ENCODE measurements at places on chromosomes 5 and 9.

DNA sequence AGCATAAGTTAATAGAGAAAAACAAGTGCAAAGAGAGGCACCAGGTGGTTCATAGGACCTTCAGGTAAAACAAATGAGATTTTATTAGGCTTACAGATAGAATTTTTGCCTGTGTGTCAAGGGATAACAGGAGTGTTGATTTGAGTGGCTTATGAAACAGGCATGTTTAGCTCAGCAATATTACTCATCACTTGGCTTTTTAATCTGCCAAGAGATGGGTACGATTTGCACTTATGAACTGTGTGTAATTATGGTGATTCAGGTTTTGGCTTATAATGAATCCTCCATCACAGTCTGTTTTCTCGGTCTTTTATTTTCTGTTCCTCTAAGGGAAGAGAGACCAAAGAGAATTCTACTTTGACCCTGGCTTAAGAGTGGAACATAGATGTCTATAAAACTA lies 199.3 kb downstream of the DMRTA1 start:
- DNase-seq: no peak

GRCh38 chr5:126052120-126052519 lies 371.1 kb upstream of the GRAMD2B start:
- DNase-seq: no peak

GRCh38 chr5:35618781-35619180 lies 1.1 kb downstream of the SPEF2 start:
- DNase-seq: no peak

- no peak for DNase-seq
Measured at GRCh38 chr5:125257057-125257972, 510.9 kb upstream of the ZNF608 start.

DNA sequence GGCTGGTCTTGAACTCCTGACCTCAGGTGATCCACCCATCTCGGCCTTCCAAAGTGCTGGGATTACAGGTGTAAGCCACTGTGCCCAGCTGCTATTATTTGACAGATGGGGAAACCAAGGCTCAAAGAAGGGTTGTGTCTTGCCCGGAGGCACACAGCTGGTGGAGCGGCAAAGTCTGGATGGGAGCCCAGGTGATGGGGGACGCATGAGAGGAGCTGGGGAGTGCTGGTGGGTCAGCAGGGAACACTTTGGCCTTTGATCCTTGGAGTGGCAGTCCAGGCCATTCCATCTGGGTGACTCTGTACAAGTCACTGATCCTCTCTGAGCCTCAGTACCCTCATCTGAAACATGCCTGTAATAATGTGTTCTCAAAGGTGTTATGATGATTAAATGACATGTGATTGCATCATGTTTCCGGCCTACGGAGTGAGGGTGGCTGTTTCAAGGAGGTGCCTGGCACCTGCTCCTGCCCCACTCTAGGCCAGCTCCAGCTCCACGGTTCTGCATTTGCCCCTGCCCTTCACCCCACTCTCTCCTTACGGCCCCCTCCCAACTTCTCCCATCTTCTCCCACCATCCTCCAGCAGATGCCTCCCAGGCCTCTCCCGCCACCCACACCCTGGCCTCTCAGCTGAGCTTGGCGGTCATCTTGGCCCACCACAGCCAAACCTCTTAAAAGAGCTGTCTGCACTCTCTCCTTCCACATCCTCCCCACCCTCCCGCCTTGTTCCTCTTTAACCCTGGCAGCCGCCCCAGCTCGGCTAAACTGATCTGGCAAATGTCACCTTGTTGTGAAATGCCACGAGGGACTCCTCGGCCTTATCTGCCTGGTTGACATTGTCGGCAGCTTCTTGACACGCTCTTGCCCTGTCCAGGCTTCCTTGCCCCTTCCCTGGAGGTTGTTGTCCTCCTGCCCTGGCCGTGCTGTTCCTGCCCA lies 5.5 kb upstream of the DBN1 start:
- DNase-seq: no peak

DNA sequence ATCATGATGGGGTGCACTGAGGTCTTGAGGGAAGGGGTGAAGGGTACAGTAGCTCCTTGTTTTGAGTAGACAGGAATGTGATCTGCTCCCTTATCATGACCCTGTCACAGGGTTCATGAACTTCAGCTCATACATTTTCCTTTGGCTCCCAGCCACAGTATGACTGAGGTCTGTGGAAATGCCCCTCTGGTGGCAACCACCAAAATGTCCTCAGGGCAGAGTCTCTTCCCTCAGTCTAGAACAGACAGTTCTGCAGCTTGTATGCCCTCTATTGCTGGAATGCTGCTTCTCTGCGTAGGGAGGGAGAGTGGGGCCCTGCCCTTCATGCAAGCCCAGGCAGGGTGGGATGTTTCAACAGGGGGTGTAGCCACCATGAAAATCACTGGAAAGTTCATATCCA lies 53.8 kb upstream of the SNCAIP start:
- no peak for DNase-seq

- DNase-seq: no peak
Measured at GRCh38 chr5:136067422-136067821, 38.6 kb downstream of the TGFBI start.

- DNase-seq: no peak
Measured at GRCh38 chr9:90822866-90823265, 21.2 kb downstream of the SYK start.

GRCh38 chr5:87850843-87851242 lies 417.8 kb downstream of the TMEM161B start:
- DNase-seq: no peak

- no peak for DNase-seq
Measured at GRCh38 chr5:83417884-83418283, 53.7 kb upstream of the VCAN start.

GRCh38 chr5:7888901-7889300 lies 20.0 kb downstream of the MTRR start:
- no peak for DNase-seq

GRCh38 chr5:168407211-168407610 lies 79.1 kb upstream of the RARS1 start:
- no peak for DNase-seq

DNA sequence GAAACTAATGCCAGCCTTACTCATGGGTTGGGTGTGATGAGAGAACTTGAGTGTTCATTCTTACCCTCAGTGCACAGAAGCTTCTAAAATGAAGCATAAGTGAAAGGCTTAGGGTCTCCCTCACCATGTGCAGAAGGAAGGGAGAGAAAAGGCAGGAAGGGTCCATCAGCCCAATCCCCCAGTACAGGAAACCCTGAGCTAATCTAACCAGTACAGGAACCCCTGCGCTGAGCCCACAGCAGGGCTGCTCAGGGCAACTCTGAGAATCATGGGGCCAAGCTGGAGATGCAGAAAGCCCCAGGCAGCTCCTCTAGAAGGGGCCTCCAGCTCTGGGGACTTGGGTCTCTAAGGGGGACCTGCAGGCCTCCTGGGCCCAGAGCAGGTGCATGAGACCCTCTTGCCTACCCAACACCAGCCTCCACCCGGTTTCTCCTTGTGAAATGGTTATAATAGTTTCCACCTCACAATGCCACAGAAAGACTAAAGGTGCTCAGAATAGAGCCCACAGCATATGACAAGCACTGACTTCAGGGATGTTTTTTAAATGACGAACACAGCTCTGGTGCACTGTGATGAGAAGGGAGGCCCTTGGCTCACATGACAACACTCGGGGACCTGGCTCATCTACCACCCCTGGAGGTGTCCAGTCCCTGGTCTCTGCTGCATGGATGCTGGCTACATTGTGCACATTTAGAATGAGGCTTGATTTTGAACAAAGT lies 190.1 kb downstream of the ACTL7B start:
- DNase-seq: no peak

GRCh38 chr5:135059000-135059923 lies 25.2 kb upstream of the PITX1 start:
- DNase-seq: no peak

- no peak for DNase-seq
Measured at GRCh38 chr5:97163360-97163764, 19.7 kb downstream of the RIOK2 start.

DNA sequence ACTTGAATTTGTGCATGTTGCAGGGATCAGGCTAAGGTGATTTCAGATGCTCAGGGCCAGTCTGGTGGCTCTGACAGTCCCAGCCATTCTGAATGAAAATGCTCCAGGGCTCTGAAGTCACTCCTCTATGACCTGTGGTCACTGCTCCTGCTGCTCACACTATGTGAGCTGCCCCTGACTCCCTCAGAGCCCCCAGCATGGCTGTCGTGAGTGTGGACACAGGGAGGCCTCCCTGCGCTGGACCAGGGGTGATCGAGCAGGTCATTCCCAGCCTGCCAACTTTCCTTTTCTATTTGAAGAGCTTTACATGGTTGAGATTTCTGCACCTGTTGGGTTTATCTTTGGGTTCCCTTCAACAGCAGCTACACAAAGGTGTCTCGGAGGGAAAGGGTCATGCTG lies 74.5 kb downstream of the WNK2 start:
- DNase-seq: no peak
